Breast epithelium (tissue), 4 donors: ENCODE measurements at places on chromosomes 4 and X. TPM values are rescaled to one million over a fixed set of nuclear protein-coding genes. Genes with fewer than 3 reads are reported as not detected.

DNA sequence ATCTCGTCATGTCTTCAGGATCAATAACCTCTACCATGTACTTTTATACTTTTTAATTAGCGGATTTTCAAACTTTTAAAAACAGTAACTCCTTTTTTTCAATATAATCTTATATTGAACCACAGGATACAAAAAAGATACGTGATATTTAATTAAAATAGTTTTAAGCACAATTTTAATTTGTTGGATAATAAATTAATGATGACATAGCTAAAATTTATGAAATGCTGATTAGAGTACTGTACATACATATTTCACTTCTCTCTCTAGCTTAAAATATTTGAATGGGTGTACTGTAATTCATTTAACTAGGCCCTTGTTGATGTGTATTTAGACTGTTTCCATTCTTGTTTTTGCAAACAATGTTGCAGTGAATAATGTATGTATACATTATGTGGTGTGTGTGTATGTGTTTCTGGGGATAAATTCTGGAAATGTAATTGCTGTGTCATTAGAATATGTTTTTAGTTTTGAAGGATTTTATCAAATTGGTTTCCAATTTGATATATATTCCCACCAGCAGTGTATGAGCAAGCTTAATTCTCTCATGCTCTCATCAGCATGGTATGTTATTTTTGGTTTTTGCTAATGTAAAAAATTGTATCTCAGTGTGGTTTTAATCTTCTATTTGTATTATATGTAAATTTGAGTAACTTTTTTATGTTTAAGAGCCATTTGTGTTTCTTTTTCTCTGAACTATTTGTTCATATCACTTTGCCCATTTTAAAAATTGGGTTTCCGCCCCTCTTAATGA is 66.4 kb downstream of the CDKL5 start:
- no peak for DNase-seq

- DNase-seq, result no peak
Measured at GRCh38 chrX:13655674-13656073, 2.7 kb downstream of the TCEANC start.

Gene SPATA4
- 0.66 TPM for total RNA-seq

- no peak for DNase-seq
Measured at GRCh38 chrX:44996277-44996676, 123.3 kb downstream of the KDM6A start.
